Right lobe of liver (tissue), 6 donors: ENCODE measurements at places on chromosomes 2 and 18. TPM values are rescaled to one million over a fixed set of nuclear protein-coding genes. Genes with fewer than 3 reads are reported as not detected.

DNA sequence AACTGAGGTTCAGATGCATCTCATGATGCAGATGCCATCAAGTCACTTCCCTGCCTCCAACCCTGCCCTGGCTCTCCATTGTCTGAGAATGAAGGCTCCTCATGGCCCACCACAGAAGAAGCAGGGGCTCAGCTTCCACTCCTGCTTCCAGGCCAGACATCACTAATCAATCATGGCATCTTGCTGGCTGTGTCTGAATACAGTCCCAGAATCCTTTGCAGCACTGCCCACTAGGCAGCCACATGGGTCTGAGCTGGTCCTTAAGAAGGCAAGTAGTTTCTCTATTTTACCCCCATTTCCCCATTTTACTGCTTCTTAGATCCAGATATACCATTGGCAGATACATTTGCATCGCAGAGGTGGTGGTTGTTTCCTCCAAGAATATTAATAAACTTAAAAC is 7.3 kb downstream of the ASPRV1 start:
- no peak for DNase-seq

GRCh38 chr2:5132281-5132680 is 559.9 kb upstream of the SOX11 start:
- DNase-seq, result no peak

DNA sequence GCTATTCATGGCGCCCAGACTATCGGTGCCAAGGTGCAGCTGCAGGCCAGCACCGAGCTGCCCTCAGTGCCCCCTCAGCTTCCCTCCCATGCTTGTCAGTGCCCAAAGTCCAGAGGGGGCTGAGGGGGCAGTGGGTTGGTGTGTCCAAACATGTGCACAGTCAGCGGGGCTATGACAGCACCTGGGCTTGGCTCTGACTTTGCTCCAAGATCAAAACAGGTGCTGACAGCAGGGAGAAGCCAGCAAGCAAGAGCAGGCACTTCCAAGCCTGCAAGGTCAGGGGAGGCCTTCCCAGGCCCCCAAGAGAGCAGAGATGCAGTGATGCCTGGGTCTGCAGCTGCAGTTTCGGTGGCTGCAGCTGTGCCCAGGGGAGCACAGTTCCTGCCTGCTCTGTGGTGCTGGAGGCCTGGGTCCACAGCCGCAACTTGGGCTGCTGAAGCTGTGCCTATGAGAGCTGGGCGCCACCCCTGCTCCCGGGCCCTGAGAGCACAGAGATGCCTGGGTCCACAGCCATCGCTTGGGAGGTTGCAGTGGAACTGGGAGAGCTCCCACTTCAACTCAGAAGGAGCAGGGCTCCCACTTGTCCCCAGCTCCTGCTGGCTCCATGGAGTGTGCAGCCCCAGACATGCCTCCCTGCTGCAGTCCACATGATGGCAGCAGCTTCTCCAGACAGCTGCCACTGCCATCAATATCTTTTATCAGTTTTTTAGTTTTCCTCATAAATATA is 775.3 kb upstream of the POU3F3 start:
- DNase-seq, result no peak

Gene XPO1
- 38.7 TPM for total RNA-seq
